G401 (cell line): ENCODE measurements at places on chromosomes 5 and 9. TPM values are rescaled to one million over a fixed set of nuclear protein-coding genes. Genes with fewer than 3 reads are reported as not detected.
A peak's percentile ranks its signal among the peaks of the same experiment; 100 is the strongest.

- no peak for DNase-seq
These were observed 122.2 kb upstream of the ZNF608 start for GRCh38 chr5:124868676-124869075.

DNA sequence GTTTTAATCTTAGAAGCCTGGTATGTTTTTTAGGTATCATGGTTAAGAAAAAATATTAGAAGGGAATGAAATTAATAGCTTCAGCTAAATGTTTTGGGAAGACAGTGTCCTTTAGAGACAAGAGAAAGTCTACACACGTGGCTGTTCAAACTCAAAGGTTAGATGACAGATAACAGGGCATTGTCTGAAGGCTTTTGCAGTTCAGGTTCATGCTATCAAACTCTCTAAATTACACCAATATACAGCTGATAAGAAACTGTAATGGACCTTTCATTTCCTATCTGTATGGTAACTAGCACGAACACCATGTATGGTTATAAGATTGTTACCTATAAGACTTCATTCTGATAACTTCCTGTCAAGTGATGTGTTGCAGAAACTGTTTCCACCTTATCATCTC lies 240.6 kb upstream of the MEF2C start:
- DNase-seq = no peak

DNA sequence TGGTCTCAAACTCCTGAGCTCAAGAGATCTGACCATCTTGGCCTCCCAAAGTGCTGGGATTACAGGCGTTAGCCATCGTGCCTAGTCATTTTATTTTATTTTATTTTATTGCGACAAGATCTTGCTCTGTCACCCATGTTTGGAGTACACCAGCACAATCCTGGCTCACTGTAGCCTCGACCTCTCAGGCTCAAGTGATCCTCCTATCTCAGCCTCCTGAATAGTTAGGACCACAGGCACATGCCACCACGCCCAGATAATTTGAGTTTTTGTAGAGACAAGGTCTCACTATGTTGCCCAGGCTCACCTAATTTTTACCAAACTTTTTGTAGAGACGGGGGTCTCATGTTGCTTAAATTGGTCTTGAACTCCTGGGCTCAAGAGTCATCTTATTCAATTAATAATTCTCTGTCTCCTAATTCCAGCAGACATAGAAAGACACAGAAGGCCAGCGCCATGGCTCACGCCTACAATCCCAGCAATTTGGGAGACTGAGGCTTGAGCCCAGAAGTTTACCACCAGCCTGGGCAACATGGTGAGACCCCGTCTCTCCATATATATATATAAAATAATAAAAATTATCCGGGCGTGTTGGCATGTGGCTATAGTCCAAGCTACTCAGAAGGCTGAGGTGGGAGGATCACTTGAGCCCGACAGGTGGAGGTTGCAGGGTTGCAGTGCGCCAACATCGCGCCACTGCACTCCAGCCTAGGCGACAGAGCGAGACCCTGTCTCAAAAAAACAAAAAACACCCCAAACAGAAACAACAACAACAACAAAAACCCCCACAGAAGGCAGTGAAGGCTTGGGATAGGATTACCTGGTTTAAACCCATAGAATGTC lies 1.0 kb upstream of the UBAP1 start:
- DNase-seq = no peak

The PALM2AKAP2 gene
- not detected in 2 replicates for total RNA-seq

DNA sequence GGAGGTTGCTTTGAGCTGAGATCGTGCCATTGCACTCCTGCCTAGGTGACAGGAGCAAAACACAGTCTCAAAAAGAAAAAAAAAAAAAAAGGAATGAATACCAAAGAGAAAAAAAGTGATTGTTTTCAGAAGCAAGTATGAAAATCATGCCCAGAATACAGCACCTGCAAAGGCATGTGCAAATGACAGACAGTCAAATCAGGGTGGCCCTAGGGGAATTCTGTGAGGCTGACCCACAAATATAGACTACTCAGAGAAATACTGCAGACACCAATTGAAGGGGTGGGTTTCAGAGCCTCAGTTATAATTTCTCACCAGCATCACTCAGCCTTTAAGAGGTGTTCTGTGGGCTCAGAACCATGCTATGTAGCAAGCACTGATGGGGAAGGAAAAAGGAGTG lies 28.6 kb downstream of the DCAF12 start:
- no peak for DNase-seq

- DNase-seq = peak; percentile 26
These were observed 16.4 kb downstream of the RETREG1 start for GRCh38 chr5:16600397-16600796.

The IFNA21 gene
- not detected in 2 replicates for total RNA-seq

GRCh38 chr9:111456529-111456928 lies 27.7 kb downstream of the ECPAS start:
- DNase-seq = peak; percentile 39

GRCh38 chr5:132205385-132206125 lies 22.1 kb downstream of the P4HA2 start:
- no peak for DNase-seq

GRCh38 chr9:91164724-91165520 lies 196.8 kb downstream of the AUH start:
- DNase-seq = no peak

GRCh38 chr5:102858221-102858620 lies 103.1 kb downstream of the PAM start:
- no peak for DNase-seq

GRCh38 chr5:111364992-111365391 lies 140.8 kb downstream of the CAMK4 start:
- no peak for DNase-seq

The CDX1 gene
- not detected in 2 replicates for total RNA-seq

DNA sequence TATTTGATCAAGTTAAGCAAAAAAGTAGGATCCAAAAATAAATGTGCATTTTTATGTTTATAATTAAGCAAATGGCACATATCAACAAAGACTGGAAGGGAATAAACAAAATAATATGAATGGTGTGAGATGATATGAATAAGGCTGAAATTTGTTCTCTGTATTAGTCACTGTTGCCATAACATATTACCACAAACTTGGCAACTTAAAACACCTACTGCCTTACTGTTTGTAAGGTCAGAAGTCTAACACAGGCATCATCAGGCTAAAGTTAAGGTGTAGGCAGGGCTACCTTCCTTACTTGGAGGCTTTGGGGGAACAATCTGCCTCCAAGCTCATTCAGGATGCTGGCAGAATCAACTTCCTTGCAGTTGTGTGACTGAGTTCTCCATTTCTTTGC lies 19.3 kb downstream of the PGGT1B start:
- no peak for DNase-seq
